ENCODE measurements at places on chromosomes 16 and 17. TPM values are rescaled to one million over a fixed set of nuclear protein-coding genes. Genes with fewer than 3 reads are reported as not detected.

CCL1 gene
- not detected for total RNA-seq

SPATA32 gene
- not detected for total RNA-seq

CCL13 gene
- not detected for total RNA-seq

RHBDL1 gene
- 0.19 TPM for total RNA-seq

CCDC200 gene
- not detected for total RNA-seq

CCDC47 gene
- 109 TPM for total RNA-seq
